DMS 273 treated with DMSO at 0.1 percent for 48 hours (cell line): ENCODE measurements at places on chromosomes 2 and 18.

DNA sequence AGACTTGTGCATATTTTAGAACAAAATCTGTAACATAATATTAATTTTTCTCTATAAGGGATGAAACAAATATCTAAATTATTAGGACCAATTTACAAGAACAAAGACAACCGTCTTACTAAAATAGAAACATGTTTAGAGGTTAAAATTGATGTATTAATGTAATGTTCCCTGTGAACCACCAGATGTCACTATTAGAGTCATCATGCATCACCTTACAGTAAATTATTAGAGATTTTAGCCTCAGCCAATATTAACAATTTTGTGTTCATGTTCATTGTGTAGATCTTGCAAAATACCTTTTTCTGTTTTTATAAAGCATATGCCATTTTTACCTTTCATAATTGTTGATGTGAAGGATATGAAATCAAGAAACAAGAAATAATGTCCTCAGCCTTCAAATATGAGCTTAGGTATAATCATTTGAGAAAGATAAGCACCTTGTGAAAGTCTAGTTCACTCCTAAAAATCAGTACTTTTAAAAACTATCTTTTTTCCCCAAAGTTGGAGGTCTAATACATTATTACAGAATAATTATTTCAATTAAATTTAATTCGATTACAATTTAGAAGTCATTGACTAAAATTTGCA, 344.3 kb upstream of the KCNH7 start:
- no peak for DNase-seq

- no peak for DNase-seq
These were observed 67.8 kb upstream of the MAP4K3 start for GRCh38 chr2:39504790-39505335.

DNA sequence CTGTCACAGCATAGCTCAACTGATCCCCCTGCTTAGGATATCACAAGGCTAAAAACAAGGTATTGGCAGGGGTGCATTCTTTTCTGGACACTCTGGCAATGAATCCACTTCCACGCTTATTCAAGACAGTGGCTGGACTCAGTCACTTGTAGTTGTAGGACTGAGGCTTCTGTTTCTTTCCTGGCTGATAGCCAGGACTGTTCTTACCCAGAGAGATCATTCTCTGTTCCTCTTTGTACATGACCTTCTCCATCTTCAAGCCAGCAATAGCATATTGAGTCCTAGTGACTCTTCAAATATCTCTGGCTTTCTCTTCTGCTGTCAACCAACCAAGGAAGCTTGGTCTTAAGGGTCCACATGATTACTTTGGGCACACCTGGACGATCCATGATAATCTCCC, 241.3 kb downstream of the RBM43 start:
- DNase-seq = no peak

GRCh38 chr2:111052621-111053020, 68.1 kb upstream of the BCL2L11 start:
- no peak for DNase-seq

GRCh38 chr2:96116424-96116878, at the start of gene ADRA2B:
Gene ADRA2B, minus strand, starts transcription at chr2:96116571. Its CDS starts 422 bp downstream, at chr2:96116149.
- no peak for DNase-seq

DNA sequence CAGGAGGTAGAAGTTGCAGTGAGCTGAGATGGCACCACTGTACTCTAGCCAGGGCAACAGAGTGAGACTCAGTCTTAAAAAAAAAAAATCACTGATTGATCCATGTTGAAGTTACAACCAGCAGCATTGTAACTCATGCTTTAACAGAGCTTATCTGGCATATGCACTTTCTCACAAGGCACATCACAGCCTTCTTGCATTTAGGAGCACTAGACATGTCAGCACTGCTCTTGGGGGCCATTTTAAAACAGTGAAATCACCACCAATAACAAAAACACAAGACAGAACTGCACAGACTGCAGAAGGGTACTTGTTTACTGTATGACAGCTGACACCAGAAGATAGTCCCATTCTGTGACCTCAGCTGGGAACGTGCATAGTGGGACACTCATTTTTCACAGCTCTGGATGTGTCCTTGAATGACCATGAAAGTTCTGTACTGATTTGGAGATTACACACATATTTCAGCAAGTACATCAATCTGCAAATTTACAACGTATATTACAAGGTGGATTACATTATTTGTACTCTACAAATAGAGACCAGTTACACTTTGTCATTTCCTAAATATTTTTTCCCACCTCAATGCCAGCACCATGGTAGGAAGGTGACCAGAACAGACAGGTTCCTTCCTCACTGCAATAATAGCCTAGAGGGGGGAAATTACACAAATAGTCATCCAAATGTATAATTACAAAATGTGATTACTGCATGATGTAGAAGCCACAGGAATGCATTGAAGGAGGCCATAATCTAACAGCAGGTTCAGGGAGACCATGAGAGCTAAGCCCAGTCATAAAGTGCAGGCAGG, 35.1 kb downstream of the CCBE1 start:
- DNase-seq = no peak

GRCh38 chr2:70304498-70304897, 2.6 kb upstream of the FAM136A start:
- DNase-seq = no peak

DNA sequence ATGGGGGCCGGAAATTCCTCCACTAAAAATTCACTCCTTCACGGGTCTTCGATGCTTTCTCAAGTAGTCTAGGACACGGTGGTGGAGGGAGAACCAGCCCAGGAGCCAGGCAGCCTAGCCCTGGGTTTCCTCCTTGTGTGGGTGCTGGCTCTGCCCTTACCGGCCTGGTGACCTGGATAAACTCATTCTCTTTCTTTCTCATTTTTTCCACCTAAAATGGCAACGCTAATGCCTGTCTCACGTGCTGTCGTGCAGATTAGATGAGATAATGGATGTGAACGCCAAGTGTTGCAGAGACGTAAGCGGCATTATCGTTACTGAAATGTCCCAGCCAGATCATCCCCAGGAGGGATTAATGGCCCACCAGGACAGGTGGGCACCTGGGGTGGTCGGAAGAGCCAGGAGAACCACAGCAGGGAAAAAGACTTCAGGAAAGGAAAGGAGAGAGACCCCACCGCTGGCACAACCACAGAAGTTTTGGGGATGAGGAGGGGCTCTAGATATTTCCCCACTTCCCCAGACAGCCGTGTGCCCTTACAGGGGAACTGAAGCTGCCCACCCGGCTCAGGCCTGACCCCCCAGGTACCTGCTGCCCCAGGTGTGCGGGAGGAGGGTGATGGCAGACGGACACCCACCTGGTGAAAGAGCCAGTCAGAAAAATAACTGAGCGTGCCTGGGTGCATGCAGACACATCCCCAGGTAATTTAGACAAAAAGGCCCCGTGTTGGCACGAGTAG, 100.8 kb upstream of the ASAP2 start:
- no peak for DNase-seq

GRCh38 chr2:212912445-212913103, 238.8 kb downstream of the IKZF2 start:
- no peak for DNase-seq

GRCh38 chr2:42868874-42869273, 76.5 kb upstream of the HAAO start:
- DNase-seq = no peak

DNA sequence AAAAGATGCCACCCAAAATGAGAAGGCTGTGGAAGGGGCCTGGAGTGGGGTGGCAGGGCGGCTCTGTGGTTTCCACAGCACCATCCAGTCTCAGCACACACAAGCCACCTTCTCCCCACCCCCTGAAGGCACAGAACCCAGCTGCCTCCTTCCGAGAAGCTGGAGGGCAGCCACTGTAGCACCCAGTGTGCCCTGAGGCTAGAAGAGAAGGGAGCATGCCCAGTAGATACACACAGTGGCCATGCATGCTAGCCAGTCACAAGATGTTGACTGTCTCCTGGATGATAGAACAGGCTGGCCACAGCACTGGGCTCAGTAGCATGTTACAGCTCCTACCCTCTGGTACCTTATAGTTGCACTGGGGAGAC, 148.9 kb upstream of the EPAS1 start:
- no peak for DNase-seq

GRCh38 chr18:78087338-78087737, 837.7 kb downstream of the GALR1 start:
- DNase-seq = no peak

GRCh38 chr2:71545572-71546274, 92.4 kb downstream of the DYSF start:
- peak; percentile 57 for DNase-seq

- DNase-seq = no peak
These were observed 222.0 kb downstream of the KLHL29 start for GRCh38 chr2:23606968-23607367.

DNA sequence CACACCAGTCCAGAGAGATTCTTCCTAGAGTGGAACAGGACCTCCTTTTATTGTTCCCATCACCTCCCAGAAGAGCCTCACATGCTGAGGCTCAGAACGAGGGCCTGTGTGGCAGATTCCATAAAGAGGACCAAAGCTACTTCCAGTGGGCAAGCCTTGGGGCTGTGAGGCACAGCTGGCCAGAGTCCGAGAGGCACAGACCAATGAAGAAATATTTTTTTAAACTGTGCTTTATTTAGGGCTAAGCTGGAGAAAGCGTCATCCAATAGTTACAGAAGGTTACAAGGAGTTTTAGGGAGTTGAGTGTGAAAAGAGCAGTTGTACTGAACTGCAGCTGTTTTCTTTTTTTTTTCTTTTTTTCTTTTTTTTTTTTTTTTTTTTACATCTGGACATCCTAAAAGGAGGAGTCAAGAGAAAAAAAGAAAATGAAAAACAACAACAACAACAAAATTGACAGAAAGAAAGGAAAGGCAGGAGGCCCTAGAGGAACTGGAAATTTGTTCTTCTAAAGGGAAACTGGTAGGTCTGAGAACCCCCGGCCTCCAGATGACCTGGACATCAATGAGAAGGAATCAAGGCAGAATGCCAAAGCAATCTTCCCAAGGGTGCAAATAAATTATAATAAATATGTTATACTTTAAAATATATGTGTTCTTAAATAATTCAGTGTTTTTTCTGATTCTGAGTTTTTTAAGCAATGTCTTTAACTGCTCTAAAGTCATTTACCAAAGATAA, 322.6 kb downstream of the CELF4 start:
- no peak for DNase-seq

GRCh38 chr18:49560624-49561288, 1.1 kb upstream of the LIPG start:
- no peak for DNase-seq

DNA sequence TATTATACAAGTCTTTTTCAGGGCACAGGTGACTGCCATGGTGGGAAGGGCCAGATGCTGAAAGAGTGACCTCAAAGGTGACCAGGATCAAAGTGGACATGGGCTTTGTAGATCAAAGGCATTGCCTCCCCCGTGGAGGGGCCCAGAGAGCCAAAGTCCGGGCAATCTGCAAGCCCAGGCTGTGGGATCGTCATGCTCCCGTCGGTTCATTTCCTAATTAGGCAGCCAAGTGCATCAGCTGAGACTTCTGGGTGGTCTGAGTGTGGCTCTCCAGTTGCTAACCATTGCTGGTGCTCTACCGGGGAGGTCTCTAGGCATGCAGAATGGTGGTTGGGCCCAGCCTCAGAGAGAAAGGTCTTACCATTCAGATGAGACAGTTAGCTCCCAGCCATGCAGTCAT, 61.6 kb downstream of the TRIB2 start:
- DNase-seq = no peak

DNA sequence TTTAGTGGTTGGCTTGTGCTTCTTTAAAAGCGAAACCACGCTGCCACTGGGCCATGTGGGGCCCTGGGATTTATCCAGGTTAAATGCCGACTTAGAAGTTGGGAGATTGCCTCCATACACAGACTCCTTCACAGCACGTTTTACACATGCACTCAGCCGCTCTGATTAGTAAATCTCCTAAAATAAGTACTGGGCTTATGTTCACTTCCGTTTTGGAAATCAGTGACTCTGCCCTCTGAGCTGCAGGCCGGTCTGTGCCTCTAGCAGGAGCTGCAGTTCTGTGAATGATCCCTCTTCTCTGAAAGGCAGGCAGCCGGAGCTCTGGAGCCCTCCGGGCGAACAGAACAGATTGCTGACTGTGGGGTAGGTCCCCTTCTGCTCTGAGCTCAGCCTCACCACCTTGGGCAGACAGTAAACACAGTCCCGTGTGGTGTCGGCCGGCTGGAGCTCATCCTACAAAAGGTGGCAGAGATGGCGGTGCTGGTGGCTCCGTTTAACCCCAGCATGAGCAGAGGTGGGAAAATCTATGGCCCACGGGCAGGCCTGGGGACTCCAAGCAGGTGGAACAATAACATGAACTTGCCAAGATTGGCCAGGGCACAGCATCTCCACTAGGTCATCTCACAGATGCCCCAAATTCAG, 9.8 kb upstream of the RAB17 start:
- no peak for DNase-seq

GRCh38 chr2:161426922-161427663, 11.0 kb downstream of the TBR1 start:
- no peak for DNase-seq

GRCh38 chr2:233354500-233354924, 218 bp downstream of the DGKD start:
- no peak for DNase-seq

- DNase-seq = no peak
These were observed 3.1 kb downstream of the COL3A1 start for GRCh38 chr2:188977317-188977716.

GRCh38 chr18:28455971-28456370, 279.0 kb upstream of the CDH2 start:
- no peak for DNase-seq

GRCh38 chr18:32042337-32042736, 23.7 kb downstream of the RNF125 start:
- no peak for DNase-seq

DNA sequence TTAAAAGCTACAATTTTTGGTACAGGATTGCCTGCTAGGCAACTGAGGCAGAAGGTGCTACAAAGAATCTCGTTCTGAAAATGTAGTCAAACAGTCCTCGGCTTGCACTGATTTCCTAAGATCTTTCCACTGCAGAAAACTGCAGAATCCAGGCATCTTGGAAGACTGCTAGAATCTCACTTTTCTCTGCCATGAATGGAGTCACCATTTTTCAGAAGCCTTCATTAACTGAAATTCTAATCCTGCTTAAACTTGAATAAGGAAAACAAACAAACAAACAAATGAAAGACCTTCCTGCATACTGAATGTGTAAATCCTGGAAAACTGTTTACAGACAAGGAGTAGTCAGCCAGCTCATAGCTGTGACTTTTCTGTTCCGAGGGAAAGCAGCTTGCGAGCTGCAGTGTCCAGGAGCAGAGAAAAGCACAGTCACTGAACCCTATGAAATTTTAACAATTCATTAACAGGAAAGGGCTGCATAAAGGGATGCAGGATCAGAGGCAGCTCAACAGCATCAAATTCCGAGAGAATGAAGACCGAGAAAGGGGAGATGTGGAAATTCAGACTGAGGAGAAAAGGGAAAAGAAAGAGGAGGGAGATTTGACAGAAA, 210.5 kb upstream of the PIK3C3 start:
- no peak for DNase-seq

- DNase-seq = no peak
These were observed 57.4 kb upstream of the PGAP1 start for GRCh38 chr2:196983934-196984333.

- DNase-seq = no peak
These were observed 4.0 kb upstream of the ALLC start for GRCh38 chr2:3654011-3654410.
